ENCODE measurements at places on chromosomes 1 and 21.

DNA sequence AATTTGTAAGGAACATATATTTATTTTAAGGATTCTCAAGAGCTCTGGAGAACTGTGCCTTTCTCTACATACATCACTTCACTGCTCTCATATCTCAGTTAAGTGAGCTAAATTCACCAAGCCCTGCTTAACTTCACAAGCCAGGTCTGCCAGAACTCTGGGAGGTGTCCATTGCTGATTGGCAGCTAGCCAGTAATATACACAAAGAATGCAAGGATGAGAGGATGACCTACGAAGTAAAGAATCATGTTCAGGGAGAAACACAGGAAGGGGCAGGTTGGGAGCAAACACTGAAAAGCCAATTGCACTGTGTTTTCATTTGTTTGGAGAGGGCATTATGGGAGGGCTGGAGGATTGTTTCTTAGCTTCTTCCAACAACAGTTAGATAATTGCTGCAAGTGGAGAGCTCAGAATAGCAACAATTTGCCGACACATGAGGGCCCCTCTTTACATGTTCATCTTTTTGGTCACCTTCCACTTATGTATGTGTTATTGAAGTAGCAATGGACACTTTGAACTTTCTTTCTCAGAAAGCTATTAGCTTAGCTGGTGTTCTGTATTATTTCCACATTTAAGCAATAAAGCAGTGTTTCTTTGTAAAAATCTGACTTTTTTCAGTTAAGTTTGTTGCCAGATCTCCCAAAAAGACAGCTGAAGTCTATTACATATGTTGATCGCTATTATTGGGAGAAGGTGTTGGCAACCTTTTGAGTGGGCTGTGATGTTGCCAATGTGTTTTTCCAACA, 254.8 kb downstream of the LTN1 start:
- peak; percentile 62 for DNase-seq

DNA sequence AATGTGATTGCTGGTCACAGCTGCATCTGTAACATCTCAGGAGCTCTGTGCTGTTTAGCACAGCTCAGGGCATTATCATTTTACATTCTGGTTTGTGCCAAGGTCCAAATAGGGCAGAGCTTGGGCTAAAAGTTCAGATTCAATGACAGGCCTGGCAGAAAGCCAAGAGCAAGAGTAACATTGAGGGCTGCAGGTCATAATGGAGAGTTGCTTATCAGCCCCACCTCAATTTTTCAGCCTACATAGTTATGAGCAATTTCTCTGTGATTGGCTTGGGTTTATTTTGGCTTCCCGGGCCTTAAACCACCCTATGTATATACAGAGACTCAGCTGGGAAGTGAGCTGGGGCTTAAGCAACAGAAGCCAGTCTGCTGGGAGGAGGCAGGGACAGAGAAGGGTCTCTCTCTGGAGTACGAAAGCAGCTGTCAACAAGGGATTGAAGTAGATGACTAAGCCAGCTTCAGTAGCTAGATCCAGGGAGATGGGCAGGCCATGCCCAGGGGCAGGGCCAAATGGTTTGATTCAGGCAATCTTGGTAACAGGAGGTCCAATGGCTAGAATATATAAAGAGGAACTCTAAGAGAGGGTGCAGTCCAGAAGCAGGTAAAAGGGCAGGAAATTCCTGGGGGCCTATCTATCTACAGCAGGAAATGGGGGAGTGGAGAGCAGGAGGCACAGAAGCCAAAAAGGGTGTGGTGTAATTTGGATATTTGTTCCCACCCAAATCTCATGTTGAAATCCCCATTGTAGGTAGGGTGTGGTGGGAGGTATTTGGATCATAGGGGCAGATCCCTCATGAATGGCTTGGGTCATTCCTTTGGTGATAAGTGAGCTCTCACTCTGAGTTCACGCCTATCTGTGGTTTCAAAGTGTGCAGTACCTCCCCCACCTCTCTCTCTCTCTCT, 49.0 kb downstream of the BRINP2 start:
- DNase-seq: no peak

DNA sequence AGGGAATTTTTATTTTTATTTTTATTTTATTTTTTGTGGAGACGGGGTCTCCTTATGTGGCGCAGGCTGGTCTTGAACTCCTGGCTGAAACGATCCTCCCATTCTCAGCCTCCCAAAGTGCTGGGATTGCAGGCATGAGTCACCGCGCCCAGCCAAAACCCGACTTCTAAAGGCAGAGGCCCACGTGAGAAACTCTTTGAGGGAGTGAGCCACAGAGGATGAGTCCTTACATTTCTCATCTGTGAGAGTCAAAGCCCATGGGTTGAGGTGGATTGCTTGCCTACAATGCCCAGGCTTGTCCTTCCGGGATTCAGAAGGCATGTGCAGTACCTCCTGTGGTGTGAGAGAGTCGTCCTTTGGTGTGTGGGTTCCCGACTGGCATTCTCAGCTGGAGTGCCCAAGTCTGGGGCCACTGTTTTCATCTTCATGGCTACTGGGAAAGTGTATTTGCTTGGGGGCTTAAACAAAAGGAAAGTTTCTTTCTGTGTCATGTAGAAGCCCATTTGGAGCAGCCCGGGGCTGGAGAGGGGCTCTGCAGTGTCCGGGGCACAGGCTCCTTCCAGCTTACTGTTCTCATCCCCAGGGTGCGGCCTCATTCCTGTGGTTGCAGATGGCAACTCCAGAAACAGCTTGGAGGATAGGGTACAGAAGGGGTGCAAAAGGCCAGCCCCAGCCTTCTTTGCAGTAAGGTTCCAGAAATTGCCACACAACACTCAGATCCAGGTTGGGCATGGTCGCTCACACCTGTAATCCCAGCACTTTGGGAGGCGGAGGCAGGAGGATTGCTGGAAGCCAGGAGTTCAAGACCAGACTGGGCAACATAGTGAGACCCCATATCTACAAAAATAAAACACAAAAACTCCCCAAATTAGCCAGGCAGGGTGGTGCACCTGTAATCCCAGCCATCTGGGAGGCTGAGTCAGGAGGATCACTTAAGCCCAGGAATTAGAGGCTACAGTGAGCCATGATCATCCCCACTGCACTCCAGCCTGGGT, 29.4 kb upstream of the CSF3R start:
- DNase-seq: peak; percentile 40

GRCh38 chr1:47965816-47966215, 31.4 kb downstream of the TRABD2B start:
- no peak for DNase-seq

DNA sequence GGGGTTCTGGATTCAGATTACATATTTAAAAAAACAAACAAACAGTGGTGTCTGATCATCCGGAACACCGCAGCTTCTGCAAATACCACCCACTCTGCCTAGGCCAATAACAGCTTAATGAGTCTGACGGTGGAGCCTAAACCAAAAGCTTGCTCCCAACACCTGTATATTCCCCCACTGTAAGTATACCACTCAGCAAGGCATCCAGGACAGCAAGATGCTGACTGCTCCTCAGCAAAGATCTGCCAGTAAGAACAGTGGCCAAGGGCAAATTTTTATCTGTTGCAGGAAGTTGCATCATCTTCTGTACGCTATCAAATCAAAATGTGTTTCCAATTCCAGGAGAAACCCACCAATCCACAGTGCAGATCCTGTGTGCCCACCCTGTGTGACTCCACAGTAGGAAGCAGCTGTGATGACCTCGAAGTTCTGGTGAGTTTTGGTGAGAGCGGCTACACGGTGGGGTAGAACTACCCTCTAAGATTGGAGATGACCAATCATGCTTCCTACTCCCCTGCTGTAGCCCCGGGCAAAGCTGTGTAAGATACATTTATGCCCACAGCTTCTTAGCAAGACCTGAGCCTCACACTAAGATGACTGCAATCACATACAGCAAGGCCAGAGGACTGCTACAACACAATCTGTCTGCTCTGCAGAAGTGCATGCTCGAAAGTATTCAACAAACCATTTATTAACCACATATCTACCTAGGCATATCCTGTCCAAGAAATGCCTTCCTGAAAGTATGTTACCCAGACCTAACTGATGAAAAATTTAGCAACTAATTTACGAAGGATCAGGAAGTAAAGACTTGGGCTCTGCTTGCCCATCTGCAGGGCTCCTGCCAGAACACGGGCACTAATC, 30.5 kb downstream of the SIPA1L2 start:
- peak; percentile 53 for DNase-seq

DNA sequence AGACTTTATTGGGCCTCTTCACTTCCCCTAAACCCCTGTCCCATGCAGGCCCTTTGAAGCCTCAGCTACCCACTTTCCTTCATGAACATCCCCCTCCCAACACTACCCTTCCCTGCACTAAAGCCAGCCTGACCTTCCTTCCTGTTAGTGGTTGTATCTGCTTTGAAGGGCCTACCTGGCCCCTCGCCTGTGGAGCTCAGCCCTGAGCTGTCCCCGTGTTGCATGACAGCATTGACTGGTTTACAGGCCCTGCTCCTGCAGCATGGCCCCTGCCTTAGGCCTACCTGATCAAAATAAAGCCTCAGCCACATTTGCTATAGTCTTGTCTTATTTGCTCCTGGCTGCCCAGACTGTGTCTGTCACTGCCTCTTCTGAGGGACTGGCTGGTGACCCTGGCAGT, 5.5 kb downstream of the GSTM4 start:
- no peak for DNase-seq

DNA sequence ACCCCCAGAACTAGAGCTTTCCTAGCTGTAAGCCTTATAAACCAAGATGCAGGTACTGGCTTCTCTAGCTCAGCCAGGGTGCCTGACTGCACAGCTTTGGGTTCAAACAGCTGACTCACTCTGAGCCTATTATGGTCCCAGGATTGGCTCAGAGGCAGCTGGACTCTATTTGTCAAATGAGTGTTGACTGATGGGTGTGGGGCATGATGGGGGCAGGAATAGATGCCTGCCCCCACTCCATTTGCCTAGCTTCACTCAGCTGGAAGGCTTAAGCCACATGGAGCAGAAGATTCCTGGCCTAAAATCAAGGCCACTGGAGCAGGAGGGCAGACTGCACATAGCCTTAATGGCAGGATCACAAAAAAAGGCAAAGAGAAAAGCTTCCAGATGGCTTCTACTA, 90.5 kb downstream of the PIK3R3 start:
- no peak for DNase-seq

GRCh38 chr1:56287721-56288120, 291.6 kb downstream of the PLPP3 start:
- DNase-seq: no peak

GRCh38 chr1:153545067-153546055, at the start of gene S100A4:
Gene S100A4, minus strand, starts transcription at chr1:153545806. Its CDS starts 1,012 bp downstream, at chr1:153544794.
- peak; percentile 92 for DNase-seq

DNA sequence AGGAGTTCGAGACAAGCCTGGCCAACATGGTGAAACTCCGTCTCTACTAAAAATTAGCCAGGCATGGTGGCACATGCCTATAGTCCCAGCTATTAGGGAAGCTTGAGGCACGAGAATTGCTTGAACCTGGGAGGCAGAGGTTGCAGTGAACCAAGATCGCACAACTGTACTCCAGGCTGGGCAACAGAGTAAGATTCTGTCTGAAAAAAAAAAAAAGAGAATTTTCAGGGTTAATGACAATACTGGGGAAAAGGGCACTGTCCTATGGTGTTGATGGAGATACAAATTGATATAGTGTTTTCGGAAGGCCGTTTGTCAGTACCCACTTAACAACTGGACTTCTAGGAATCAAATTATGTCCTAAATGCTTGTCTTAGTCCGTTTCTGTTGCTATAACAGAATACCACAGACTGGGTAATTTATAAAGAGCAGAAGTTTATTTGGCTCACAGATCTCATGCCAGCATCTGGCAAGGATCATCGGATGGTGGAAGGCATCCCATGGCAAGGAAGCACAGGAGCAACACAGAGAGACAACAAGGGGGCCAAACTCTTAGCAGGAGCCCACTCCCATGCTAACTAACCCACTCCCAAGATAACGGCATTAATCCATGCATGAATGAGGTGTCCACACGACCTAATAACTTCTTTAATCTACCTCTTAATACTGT, 41.3 kb downstream of the ZBTB8A start:
- DNase-seq: no peak

GRCh38 chr1:150548632-150549495, at the start of gene ADAMTSL4:
Gene ADAMTSL4, plus strand, starts transcription at chr1:150549408. Its CDS starts 2,881 bp downstream, at chr1:150552289.
- DNase-seq: peak; percentile 82

DNA sequence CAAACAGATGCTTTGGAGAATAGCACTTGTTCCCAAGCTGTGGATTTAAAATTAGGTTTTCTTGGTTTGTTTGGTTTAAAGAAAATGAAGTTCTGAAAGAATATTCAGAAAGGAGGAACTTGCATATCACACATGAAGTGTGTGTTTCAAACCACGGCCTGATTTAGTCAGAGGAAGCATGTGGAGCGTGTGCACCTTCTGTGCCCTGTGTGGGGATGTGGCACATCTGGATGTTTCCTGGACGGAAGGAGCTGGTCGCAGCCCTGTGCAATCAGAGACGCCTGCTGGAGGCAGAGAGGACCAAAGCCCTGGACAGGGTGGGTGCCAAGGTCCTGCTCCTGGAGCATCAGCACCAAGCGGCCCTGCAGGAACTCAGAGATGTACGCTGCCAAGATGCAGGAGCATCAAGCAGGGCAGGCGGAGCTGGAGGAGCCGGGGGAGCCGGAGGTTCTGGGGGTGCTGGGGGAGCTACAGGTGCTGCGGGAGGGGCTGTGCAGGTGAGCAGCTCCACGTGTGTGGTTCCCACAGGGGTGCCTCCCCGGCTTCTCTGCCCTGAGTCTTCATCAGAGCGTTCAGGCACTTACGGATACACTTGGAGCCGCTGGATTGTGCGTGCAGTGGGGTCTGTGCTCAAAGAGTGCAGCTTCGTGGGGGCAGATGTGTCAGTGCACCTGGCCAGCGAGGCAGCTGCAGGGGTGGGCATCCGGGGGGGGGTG, 45.7 kb downstream of the PCNT start:
- DNase-seq: no peak

DNA sequence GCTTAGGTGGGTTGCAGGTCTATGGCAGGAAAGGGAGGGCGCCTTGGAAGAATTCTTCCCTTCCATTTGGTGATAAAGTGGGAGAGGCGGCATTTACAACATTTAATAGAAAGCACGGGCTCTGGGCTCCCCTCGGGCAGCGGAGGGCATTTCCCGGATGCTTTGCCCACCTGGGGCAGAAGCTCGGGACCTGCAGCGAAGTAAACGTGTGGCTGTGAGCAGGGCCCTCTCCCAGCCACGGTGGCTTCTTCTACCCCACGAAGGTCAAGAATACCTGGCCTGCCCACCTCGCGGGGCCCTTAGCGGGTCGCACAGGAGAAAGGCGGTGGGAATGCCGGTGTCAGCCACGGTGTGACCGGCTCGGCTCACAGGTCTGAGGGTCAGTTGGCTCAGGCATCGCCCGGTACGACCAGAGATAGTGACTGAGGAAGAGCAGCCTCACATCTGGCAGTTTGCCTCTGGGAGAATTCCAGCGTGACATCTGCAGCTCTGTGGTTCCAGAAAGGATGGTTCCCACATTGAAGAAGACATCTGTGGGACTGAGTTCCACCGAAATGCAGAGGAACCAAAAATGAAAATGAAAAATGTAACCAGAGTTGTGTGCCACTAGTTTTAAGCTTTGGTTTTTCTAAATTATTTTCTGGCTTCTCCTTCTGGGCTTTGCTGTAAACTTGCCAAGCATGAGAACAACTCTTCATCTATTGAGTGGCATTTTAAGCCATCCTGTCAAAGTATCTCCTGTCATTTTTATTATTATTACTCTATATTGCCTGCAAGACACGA, 720 bp upstream of the F3 start:
- peak; percentile 88 for DNase-seq

- DNase-seq: peak; percentile 82
Observed at GRCh38 chr1:78716186-78716585, 66.6 kb downstream of the IFI44 start.

- no peak for DNase-seq
Observed at GRCh38 chr1:198679535-198680173, 40.8 kb downstream of the PTPRC start.

GRCh38 chr1:54565113-54565501, 17.1 kb downstream of the ACOT11 start:
- DNase-seq: no peak

GRCh38 chr1:162192306-162192678, 122.8 kb downstream of the NOS1AP start:
- DNase-seq: no peak

Data from EL (cell line).